ENCODE measurements at places on chromosomes 16 and 17.

DNA sequence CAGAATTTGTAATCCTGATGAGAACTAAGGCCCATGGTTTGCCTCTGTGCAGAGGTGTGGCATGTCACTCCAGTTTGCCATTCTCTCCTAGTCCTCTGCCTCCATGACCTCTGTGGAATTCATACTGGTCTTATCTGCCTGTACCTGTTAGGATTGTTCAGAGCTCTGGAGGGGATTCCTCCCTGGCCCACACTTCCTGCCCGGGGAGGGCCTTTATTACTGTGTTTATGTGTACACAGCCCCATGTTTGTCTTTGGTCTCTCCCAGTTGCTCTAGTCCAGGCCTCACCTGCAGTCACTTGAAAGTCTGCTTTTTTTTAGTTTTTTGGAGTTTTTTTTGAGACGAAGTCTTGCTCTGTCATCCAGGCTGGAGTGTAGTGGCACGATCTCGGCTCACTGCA lies 36.4 kb downstream of the RHBDL3 start:
- DNase-seq = no peak

DNA sequence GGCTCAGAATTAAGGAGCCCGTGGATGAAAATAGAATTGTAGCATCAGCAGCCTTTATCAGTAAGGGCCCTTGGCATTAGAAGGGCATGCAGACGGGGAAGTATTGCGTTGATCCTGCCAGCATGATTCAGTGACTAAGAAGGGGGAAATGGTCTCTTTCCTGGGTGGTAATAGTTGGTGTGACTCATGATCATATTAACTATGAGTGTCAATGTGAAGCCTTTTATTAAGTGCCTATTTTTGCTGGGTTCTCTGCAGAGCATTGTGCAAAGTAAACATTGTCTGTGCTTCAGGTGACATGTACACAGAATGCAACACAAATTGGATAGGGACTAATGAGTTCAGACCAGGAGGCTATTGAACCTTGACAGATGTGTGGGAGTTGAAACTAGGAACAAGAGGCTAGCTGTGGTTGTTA lies 24.5 kb downstream of the RCVRN start:
- no peak for DNase-seq

DNA sequence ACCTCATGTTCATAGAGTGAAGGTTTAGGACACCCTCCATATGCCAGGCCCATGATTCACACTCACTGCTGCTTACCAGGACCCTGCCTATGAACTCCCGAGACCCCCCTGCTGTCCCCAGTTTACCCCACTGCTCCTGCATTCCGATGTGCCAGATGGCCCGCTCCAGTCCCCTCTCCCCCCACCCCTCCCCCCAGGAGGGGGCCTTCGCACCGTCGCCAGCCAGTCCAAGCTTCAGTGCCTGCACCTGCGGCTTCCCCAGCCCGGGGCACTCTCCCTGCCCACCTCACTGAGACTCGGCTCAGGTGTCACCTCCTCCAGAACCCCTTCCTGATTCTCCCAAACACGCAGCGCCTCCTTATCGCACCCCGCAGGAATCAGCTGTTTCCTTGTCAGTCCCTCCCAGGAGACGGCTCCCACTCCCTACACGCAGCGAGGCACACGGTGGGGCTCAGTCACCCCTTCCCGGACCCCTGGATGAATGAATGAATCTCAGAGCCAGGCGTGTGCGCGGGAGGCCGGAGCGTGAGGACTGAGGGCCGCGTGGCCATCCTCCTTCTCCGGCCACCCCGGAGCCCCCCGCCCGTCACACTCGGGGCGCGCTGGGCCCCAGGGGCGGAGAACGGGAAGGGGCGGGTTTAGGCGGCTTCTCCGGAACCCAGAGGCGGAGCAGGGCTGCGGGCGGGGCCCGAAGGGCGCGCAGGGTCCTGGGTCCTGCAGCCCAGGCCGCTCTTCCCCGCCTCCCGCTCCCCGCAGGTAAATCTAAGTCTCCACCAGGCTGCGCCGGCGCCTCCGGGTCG lies 1.6 kb downstream of the MYO1C start:
- DNase-seq = peak; percentile 78

GRCh38 chr17:82599674-82600661 lies 48.3 kb downstream of the WDR45B start:
- DNase-seq = no peak

GRCh38 chr16:79206889-79207288 lies 393.6 kb downstream of the MAF start:
- no peak for DNase-seq

DNA sequence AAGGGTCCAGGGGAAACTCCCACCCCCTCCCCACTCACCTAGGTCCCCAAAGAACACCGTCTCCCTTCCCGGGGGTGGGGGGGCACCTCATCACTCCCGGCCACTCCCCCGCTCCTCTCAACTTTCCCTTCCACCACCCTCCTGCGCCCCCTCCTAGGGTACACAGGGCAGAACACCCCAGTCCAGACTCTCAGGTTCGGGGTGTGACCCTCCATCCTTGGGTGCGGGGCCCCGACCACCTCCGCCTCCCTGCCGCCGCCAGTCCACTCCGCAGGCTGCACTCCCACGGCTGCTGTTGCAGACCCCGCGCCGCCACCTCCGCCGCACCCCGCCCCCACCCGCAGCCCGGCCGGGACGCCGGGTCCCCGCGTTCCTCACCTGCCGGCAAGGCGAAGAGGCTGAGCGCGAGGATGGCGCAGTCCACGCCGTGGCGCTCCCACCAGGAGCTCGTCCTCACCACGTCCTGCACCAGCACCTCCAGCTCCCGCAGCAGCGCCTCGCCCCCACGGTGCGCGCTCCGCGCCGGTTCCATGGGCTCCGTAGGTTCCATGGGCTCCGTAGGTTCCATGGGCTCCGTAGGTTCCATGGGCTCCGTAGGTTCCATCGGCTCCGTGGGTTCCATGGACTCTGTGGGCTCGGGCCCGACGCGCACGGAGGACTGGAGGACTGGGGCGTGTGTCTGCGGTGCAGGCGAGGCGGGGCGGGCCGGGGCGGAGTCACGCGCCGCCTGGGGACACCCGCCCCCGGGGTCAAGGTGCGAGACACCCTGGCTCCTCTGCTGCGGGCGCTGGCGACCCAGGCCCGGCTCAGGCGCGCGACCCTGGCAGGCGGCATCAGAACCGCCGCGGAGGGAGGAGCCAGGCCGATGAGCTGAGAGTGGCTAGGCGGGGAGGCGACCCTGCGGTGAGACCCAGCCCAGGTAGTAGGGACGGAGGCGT lies at the start of gene FADS6:
Gene FADS6 (minus strand): TSS at position 660 of the 938 bp plus-strand sequence. CDS start 38 bp downstream, at position 622.
- no peak for DNase-seq

DNA sequence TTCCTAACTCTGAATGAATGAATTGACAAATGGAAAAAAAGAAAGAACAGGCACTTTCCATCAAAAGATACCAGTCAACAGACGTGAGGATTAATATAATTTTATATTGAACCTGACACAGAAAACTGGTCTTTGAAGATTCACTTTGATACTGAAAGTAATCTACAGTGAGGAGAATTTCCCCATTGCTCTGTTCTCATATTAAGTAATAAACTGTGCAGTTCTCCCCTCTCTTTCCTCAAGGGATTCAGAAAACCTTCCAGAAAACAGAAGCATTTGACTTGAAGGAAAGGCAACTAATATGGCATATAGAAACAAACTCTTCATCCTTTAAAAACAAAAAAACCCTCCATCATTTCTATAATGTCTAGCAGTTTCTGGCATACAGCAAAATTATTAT lies 2.2 kb downstream of the TEX2 start:
- no peak for DNase-seq

DNA sequence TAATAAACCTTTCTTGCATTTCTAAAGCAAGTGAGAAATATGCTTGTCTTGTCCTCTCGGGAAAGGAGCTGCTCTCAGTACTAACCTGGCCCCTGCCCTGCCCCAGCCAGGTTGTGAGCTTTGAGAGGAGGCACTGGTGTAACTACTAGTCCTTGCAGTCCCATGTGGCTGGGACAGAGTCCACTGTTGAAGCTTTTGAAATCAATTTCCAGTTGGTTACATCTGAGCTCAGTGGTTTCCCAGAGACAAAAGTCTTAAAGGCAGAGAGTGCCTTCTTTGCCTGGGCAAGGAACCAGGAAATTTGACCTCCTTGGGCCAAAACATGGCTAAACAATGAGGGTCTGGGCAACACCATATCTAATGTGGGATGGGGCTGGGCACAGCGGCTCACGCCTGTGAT lies 48.7 kb downstream of the GSG1L start:
- no peak for DNase-seq

DNA sequence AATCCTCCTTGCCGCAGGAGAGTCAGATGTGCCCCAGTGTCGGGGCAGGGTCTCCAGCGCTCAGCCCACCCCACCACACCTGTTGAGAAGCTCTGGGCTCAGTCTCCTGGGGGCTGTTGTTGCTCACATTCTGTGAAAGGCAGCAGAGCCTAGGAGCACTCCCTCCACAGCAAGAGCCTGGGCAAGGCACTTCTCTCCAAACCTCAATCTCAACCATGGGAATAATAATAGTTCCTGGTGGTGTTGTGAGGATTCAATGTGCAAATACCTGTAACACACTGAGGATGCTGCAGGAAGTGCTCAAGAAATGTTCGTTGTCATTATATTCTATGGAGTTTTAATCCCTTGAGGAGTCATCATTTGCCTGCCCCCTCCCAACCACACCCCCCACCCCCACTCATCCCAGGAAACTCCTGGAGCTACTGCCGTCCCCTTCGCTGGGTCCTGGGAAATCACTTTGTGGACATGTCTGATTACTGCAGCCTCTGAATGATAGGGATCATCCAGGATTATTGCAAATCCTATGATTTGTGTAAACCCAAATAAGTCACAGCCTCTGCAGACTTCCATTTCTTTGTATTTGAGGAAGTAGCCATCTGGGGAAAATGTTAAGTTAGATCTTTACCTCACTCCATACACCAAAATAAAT lies 61.5 kb downstream of the CCT6B start:
- no peak for DNase-seq

- no peak for DNase-seq
These were observed 7.3 kb upstream of the GFOD2 start for GRCh38 chr16:67726106-67727034.

- no peak for DNase-seq
These were observed 25.6 kb downstream of the TTLL6 start for GRCh38 chr17:48791128-48792032.

DNA sequence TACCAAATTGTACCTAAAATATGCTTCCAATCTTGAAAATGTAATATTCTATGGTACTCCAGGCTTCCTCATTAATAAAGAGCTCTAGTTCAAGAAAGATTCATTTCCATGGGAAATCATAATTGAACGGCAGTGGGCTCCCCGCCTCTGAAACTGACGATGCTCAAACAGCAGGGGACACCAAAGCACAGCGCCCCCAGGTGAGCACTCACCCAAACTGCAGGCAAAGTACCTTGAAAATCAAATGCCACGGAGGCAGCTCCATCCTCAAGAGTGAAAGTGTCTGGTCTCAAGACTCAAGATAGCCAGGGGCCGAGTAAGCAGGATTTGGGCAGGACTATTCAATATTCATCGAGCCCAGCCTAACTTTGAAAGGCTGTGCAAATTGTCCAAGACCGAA lies 217.4 kb upstream of the TNRC6C start:
- peak; percentile 27 for DNase-seq

GRCh38 chr16:1626327-1626726 lies 14.2 kb downstream of the CRAMP1 start:
- DNase-seq = no peak

DNA sequence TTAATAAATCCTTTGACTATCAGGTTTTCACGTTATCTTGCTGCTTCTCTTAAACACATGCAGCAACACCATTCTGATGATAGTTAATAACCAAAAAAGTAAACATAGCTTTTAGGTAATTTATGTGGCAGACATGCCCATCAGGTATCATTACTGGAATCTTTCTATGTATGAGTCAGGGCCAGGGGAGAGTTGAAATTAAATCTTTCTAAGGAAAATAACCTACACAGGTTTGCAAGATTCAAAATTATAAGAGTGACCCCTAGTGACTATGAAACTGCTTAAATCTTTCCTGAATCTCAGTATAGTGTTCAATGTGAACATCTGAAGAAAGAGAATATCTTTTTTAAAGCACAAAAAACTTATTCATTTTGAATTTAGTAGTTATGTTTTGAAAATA lies 666.6 kb downstream of the CDH11 start:
- DNase-seq = no peak

GRCh38 chr17:43028221-43028861 lies 3.3 kb downstream of the RND2 start:
- no peak for DNase-seq

DNA sequence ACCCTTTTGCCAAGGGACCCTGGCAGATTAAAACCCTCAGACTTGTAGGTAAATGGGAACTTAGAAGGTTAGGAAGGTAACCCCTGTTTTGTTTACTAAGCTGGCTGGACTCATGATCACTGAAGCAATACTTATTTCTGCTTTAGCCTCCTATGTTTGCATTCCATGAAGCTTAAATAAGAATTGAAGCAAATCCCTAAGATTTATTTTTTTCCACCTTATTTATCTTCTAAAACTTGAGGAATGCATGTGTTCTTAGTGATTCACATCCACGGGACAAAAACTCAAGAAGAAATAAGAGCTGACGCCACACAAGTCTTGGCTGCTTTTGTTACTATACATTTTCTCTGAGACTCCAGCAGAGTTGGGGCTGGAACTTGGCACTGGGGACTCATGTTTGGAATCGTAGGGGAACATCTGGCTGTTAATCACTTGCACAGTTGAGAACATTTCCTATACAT lies 35.5 kb downstream of the CLUAP1 start:
- DNase-seq = no peak

- no peak for DNase-seq
These were observed 236.3 kb downstream of the SEC14L1 start for GRCh38 chr17:77376795-77377709.

- no peak for DNase-seq
These were observed 51.1 kb upstream of the NDRG4 start for GRCh38 chr16:58448890-58449289.

DNA sequence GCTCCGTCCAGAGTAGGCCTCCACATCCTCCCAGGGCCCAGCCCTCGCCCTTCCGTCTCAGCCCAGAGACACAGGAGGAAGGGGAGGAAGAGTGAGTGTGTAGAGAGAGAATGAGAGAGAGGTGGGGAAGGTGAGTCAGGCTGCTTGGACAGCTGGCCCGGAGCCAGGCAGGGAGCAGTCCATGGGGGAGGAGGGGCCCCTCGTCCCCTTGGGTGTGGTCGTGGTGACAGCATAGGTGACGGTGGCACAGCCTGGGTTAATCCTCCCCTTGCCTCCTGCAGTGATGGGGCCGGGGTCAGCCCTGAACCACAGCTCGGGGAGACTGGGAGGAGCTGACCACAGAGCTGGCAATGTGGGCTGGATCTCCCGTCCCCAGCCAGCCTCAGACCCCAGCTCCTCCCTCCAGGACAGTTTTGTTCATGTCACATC lies 36.5 kb downstream of the FA2H start:
- DNase-seq = no peak

- no peak for DNase-seq
These were observed 170.2 kb downstream of the HS3ST3B1 start for GRCh38 chr17:14471052-14471451.

DNA sequence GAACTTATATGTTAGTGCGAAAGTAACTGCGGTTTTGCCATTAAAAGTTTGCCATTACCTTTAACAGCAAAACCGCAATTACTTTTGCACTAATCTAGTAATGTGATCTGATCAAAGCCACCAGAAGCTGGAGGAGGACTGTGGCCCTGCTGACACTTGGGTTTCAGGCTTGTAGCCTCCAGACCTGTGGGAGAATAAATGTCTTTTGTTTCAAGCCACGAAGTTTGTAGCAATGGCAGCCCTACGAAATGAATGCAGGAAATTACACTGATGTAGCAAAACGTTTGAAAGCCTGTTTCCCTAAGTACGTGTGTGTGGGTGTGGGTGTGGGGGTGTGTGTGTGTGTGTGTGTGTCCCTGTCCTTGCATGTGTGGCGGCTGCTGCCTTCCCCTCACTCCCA lies 66.6 kb downstream of the WSB1 start:
- no peak for DNase-seq

GRCh38 chr17:4258867-4259266 lies 4.9 kb downstream of the ANKFY1 start:
- no peak for DNase-seq
